ENCODE measurements at places on chromosomes 2 and 18. TPM values are rescaled to one million over a fixed set of nuclear protein-coding genes. Genes with fewer than 3 reads are reported as not detected.

- DNase-seq, result peak; percentile 32
These were observed 33.1 kb downstream of the KIF1A start for GRCh38 chr2:240786871-240787311.

DNA sequence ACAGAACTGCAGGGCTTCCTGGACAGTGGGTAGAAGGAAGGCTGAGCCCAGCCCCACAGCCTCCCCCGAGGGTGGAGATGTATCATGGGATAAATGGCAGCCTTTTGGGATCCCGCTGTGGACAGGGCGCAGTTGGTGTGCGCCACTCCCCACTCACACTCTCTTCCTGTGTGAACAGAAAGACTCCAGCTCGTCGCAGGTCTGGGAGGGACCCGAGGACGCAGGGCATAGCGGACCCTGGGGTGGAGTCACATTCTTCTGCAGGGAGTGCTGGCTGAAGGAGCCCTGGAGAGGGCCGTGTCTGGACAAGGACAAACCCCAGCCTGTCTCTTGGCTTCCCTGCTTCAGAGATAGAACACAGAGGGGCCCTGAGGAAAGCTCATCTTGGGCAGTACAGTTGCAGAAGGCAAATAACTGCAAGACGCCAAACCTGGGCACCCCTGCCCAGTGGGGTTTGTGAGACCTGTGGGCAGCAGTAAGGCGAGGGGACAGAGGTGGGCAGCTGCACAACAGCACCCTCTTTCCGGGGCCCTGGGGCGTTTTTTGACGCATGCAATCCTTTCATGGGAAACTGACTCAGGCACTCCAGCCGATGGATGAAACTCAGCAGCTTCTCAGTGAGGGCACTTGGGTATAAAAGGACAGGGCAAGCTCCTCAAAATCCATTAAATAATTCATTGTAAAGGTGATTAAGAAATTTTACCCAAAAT is 101.9 kb downstream of the USP40 start:
- peak; percentile 39 for DNase-seq

DNA sequence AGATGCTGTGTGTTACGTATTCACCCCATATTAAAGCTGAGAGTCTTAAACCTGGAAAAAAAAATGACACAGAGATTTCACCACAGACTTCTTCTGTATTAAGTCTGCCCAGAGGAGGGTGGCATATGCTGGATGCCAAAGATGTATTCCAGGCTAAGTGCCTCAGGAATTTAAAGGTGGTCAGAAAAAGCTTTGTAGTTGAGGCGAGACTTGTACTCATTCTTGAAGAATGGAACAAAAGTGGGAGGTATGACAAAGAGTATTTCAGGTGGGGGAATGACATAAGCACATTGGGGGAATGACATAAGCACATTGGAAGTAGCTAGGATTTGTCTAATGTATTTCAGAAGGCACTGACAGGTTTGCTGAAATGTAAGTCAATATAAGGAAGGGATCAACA is 98.6 kb downstream of the BABAM2 start:
- no peak for DNase-seq

The UGT1A8 gene
- total RNA-seq, result not detected

The CD28 gene
- total RNA-seq, result 2.5 TPM
